NK-92 treated with Interleukin-12 subunit alpha and Interleukin-12 subunit beta, amount 100 ng/mL, for 24 hours (cell line): ENCODE measurements at places on chromosomes 3 and 15.
A peak's percentile ranks its signal among the peaks of the same experiment; 100 is the strongest.

GRCh38 chr3:38313263-38313662, 31.2 kb downstream of the SLC22A14 start:
- no peak for DNase-seq

GRCh38 chr3:115551016-115551415, 72.3 kb upstream of the GAP43 start:
- DNase-seq: no peak

DNA sequence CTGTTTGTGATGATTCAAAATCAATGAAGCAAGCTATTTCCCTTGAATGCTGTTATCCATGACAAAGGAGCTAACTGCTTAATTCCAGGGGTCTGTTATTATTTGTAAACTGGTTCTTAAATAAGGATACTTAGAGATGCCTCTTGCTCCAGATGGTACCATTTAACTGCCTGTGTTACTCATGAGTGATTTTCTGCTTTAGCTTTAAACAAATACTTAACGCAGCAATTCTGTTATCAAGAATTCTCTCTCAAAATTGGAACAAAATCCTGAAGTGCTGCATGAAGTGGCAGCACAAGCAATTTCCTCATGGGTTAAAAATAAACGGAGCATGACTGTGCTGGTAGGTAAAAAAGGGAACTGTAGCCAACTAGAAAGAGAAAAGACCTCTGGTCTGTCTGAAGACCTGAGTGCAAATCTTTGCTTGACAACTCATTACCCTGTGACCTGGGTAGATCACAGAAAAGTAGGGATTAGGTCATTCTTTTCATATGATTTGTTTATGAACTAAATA, 62.5 kb upstream of the GBE1 start:
- no peak for DNase-seq

GRCh38 chr3:28916713-28917499, 364.0 kb upstream of the RBMS3 start:
- no peak for DNase-seq

- DNase-seq: no peak
Measured at GRCh38 chr3:39519103-39519502, 51.6 kb downstream of the MOBP start.

- DNase-seq: no peak
Measured at GRCh38 chr3:132536442-132537153, 60.5 kb upstream of the ACKR4 start.

- no peak for DNase-seq
Measured at GRCh38 chr15:90463381-90463780, 66.3 kb upstream of the CRTC3 start.

- no peak for DNase-seq
Measured at GRCh38 chr15:62107571-62108121, 40.9 kb downstream of the C2CD4A start.

DNA sequence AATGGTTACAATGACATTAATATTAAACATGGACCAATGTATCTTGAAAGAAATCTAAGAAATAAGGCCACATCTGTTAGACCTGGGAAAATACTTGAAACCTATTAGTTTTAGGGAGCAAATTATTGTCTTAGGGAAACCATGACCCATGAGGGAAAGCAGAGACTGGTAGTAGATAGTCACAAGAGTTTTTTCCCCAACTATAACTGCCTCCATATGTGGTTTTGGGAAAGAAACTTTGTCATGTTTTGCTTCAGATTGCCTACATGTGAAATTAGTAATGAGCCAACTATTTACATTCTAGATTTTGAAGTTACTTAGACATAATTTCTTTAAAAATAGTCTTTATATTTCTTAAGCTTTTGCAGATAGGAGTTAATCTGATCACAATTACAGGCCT, 474.9 kb downstream of the ROBO2 start:
- no peak for DNase-seq

DNA sequence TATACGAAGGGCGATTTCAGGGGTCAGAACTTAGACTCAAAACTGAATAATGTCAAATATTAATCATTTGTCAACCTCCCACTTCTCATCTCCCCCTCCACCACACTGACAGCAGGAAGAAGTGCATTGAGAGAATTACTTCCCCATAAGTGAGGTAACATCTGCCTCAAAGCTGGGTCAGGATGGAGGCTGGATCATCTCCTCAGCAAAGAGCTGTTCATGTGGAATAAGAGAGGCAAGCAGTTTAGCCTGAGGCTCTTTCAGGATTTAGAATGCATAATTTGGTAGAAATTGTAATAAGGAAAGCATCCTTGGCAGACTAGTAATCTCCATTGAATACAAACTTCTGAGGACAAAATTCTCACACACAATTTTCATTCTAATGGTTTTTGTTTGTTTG, 512.1 kb downstream of the ROBO1 start:
- DNase-seq: no peak

GRCh38 chr3:194572143-194572789, 61.0 kb downstream of the TMEM44 start:
- no peak for DNase-seq

GRCh38 chr3:66989860-66990696, 8.0 kb upstream of the KBTBD8 start:
- DNase-seq: no peak

DNA sequence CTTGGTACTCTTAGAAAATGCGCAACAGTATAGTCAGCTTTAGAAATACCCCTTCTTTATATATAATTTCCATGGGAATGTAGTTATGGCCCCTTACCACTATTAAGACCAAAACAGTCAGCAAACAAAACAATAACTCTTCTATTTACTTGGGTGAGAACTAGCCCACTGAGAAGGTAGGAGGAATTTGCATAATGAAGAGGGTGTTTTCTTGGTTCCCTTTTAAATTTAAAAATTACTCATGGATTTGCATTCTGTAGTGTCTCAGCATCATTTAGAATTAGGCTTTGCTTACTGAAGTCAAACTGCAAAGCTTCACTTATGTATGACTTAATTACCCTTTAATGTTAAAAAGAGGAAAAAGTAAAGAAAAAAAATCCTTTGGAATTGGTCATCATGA, 350.8 kb downstream of the PTPRG start:
- DNase-seq: no peak

DNA sequence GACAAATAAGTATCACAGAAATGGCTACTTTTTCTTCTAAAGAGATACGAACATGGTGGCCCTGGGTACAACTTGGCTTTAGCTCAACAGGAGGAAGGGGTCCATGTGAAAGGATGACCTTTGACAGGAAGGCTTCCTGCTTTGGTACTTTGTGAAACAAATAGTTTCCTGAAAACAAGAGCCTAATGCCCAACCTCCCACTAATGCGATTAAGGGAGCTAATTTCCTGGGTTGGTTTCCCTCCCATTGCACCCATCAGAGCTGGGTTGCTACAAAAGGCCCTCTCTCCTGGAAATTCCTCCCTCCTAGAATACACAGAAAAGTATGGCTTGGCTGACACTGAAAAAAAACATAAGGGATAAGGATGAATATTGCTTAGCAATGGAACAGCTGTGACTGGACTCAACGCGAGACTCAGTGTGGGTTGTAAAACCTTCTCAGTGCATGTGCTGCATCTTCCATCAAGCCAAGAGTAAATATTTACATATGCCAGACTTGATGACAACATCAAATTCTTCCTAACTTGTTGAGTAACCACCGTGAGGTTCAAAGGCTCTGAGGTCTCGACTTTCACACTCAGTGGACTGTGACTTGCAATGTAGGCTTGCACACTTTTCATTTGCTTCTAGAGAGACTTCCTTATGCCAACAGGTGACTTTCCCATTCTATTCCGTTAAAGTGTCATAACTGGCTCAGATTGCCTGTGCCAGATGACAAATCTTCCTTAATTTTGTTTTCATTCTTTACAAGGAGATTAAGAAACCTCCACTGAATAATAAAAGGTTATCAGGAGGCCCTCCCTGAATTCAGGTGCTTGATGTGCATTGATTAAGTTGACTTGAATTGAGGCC, 60.1 kb downstream of the ADAMTS9 start:
- DNase-seq: no peak

DNA sequence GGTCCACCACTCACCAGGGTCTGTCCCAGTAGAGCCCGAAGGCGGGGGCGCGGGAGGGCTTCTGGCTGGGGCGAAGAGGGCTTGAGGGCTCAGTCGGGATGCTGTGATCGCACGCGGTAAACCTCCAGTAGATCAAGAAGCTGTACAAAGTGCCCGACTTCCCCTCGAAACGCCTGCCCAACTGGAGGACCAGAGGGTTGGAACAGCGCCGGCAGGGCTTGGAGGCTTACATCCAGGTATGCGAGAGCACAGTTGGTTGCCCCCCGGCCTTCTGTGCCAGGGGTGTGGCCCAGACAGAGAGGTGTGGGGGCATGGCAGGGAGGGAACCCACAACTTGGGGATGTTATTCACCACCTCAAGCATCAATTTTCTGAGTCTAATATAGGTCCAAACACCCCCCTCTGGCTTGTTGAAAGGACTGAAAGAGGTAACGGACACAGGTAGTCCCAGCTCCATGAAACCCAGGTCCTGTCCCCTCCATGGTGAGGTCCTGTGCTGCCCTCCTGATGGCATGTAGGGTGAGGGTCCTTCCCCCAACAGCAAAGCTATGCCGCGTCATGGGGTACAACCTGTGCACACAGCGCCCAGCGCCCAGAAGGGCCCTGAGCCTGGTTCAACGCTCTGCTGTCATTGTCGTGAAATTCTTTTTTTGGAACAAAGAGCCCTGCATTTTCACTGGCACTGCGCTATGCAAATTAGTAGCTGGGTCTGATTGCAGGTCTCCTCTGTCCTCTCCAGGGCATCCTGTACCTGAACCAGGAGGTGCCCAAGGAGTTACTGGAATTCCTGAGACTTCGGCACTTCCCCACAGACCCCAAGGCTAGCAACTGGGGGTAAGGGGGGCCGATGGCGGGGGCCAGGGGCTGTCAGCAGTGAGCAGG, 1.2 kb downstream of the SNX22 start:
- no peak for DNase-seq

DNA sequence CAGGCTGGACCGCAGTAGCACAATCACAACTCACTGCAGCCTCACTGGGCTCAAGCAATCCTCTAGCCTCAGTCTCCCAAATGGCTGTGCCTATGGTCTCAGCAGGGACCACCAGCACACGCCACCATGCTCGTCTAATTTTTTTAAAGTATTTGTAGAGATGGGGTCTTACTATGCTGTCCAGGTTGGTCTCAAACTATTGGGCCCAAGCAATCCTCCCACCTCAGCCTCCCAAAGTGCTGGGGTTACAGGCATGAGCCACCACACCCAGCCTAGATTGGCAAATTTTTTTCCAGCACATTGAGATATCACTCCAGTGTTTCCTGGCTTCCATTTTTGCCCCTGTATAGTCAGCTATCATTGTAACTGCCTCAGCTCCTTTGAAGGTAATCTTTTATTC, 18.3 kb downstream of the TBC1D5 start:
- no peak for DNase-seq

- DNase-seq: no peak
Measured at GRCh38 chr3:60316121-60316797, 935.0 kb downstream of the FHIT start.

DNA sequence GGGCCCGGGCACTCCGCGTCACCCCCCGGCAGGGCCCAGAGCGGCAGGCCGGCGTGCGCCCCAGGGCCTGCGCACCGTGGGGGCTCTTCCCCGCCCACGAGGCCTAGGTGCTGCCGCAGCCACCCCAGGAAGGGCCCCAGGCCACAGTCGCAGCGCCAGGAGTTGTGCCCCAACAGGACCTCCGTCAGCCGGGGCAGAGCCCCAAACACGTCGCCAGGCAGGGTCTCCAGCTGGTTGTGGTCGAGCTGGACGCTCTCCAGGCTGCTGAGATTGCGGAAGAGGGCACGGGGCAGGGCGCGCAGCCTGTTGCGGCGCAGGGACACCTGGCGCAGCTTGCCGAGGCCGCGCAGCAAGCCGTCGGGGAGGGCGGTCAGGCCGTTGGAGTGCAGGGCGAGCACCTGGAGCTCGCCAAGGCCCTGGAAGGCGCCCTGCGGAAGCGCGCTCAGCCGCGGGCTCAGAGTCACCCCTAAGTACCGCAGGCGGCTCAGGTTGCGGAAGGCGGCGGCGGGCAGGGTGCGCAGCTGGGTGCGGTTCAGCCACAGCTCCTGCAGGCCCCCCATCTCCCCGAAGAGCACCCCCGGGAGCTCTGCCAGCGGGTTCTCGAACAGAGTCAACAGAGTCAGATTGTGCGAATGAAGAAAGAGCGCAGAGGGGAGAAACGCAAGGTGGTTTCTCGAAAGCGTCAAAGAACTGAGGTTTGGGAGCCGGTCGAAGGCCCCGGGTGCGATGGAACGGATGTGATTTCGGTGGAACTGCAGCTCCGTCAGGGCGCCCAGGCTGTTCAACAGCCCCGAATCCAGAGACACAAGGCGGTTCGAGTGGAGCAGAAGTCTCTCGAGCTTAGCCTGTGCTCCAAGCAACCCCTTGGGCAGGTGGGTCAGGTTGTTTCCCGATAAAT, 2.0 kb downstream of the GP5 start:
- no peak for DNase-seq

DNA sequence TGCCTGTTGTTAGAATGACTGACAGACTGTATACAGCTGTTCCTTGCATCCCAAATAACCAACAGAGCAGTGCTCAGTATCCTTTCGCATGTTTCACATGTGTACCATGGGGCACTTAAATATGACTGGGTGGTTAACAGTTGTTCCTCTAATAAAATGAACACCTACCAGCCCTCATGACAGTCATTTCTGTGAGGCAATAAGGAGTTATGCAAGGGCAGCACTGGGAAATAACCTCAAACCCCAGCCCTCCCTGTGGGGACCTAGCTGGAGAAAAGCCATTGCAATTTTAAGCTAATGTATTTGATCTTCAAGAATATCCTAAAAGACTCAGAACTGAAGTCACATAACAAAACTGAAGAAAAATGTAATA, 7.3 kb downstream of the RFT1 start:
- DNase-seq: peak; percentile 21

DNA sequence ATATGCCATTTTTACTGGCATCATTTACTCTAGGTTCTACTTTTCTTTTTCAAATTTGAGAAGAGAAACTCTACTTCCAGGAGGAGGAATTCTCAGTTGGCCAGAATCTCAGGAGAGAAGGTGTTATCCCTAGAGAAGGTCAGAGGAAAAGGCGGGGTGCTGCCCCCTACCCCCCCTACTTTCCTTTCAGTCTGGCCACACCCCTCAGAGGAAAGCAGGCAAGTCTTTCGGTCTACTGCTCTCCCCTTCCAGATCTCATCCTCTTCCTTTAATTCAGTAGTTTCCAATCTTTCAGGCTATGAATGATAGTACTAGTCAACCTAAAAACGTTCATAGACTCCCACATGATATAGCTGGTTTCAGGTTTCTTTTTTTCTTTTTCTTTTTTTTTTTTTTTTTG, 366.5 kb upstream of the TBL1XR1 start:
- no peak for DNase-seq
